HT1080 (cell line): ENCODE measurements at places on chromosomes 5 and 9.

GRCh38 chr9:71647094-71647591, 121.2 kb downstream of the CEMIP2 start:
- peak; percentile 94 for DNase-seq

DNA sequence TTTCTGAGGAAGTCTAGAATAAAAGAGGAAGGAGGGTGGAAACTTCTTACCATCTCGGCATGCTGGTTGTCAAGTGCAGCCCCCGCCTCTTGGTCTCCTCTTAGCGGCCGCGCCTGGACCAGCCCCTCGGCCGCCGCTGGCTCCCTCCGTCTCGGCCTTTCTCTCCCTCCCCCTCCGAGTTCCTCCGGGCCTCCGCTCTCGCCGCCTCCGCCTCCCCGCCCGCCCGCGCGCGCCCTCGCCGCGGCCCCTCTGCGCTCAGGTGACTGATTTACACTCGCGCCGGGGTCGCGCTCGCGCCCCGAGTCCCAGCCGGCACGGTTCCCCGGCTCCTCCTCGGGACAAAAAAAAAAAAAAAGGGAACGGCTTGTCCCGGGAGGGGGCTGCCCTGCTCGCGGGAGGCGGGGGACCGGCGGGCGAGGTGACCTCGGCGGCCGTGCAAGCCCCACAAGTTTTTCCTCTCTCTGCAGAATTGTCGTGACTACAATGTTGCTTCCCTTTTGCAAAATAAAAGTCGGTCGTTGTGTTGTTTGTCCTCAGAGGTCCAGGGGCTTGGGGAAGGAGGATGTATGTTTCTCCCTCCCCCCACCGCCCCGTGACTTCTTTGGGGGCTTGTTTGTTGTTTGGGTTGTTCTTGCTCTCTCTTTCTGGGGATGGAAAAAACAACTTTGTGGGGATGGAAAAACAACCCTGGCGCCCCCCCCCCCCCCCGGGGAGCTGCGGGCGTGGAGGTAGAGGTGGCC, at the start of gene BNC2:
BNC2 (minus strand) TSS at position 75 of the 740 bp plus-strand sequence; CDS start at position 53, 22 bp downstream.
- DNase-seq = peak; percentile 61

DNA sequence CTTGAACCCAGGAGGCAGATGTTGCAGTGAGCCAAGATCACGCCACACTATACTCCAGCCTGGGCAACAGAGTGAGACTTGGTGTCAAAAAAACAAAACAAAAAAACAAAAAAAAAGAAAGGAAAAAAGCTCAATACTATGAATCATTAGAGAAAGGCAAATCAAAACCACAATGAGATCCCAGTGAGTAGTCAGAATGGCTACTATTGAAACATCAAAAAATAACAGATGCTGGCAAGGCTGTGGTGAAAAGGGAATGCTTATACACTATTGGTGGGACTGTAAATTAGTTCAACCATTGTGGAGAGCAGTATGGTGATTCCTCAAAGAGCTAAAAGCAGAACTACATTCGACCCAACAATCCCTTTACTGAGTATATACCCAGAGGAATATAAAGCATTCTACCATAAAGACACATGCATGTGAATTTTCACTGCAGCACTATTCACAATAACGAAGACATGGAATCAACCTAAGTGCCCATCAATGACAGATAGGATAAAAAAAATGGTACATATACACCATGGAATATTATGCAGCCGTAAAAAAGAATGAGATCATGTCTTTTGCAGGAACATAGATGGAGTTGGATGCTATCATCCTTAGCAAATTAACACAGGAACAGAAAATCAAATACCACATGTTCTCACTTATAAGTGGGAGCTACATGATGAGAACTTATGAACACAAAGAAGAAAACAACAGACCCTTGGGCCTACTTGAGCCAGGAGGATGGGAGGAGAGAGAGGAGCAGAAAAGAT, 81.9 kb upstream of the ARRDC3 start:
- DNase-seq = peak; percentile 15

DNA sequence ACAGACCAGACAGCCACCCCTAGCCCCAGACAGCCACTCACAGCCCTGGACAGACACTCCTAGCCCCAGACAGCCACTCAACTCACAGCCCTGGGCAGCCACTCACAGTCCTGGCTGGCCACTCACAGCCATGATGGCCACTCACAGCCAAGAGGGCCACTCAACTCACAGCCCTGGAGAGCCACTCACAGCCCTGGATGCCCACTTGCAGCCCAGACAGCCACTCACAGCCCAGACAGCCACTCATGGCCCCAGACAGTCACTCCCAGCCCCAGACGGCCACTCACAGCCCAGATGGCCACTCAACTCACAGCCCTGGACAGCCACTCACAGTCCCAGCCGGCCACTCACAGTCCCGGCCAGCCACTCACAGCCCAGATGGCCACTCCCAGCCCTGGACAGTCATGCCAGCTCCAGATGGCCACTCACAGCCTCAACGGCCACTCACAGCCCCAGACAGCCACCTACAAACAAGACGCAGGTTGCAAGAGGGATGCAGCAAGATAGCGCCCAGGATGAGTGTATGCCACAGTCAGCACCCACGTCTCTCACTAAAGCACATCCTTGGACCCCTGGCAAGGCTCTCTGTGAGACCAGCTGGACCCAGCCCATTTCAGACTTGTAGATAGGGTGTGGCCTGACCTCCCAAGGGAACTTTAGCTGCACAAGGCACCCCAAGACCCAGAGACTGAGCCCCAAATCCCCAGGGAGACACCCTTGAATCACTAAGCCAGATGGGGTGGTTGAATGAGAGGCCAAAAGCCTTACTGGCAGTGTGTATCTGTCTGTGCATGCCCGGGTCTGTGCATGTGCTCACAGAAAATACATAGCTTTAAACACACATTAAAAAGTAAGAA, 22.4 kb downstream of the ZDHHC11B start:
- no peak for DNase-seq

DNA sequence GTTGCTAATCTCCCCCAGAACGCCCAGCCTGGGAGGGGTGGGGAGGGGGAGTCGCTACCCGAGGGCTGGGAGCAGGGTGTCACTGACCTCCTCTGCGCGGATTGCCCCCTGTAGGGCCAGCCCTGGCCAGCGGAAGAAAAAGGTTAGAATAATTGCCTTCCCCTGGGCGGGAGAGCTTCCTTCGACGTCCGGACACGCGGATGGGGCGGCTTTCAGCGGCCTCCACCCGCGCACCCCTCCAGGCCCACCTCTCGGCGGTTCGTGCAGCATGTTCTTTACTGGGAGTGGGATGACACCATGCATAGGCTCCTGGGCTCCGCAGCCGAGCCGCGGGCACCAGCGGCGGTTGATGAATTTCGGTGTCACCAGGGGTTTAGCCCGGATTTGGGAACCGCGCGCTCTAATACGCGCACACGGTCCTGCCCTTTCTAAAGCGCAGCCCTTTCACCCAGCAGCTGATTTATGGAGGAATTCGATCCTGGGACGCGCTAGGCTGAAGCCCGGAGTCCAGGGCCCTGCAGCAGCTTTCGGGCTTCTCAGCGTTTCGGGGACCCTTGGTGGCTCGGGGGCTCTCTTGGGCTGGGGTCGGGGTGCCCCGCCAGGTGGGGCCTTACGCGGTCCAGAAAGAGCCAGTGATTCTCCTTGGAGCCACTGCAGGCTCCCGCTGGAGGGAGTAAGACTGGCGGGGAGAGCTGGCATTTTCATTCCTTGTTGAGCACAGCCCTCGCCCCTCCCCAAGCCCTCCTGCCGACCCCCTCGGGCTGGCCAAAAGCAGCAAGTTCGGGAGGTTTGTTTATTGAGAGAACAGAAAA, 10.1 kb downstream of the LMX1B start:
- DNase-seq = no peak

DNA sequence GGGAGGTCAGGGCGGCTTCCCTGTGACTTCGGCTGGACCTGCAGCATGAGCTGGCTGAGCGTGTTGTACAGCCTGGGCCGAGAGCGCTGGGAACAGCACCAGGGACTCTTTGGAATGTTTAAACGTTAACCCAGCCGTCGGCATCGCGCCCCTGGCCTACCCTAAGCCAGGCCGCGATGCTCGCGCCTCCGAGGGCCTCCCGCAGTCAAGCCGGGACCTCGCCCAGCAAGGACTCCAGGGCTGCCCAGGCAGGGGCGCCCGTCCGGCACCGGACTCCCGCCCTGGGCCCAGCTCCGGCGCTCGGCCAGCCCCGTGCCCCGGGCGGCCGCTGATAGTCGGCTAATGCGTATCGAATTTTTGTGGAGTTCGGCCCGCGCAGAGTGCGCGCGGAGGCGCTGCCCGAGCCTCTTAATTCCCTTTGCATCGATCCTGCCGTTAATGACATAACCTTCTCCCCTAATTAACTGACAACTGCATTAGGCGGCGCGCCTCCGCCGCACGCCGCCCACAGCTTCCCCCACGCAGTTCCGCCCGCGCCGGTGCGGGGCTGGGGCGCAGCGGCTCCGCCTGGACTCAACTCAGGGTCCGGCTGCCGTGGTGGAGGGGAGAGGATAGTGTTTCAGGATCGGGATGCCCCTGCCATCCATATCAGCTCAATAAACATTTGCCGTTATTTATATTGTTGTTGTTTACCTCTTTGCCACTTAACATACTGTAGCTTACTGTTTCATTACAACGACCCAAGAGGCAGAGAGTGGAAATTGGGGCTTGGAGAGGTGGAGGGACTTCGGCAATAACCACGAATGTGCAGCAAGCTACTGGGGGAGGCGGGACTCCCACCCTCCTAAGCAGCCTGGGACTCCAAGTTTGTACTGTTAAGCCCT, 28.8 kb upstream of the CDC23 start:
- DNase-seq = no peak

- DNase-seq = no peak
Measured at GRCh38 chr5:1299511-1299850, 4.6 kb upstream of the TERT start.

DNA sequence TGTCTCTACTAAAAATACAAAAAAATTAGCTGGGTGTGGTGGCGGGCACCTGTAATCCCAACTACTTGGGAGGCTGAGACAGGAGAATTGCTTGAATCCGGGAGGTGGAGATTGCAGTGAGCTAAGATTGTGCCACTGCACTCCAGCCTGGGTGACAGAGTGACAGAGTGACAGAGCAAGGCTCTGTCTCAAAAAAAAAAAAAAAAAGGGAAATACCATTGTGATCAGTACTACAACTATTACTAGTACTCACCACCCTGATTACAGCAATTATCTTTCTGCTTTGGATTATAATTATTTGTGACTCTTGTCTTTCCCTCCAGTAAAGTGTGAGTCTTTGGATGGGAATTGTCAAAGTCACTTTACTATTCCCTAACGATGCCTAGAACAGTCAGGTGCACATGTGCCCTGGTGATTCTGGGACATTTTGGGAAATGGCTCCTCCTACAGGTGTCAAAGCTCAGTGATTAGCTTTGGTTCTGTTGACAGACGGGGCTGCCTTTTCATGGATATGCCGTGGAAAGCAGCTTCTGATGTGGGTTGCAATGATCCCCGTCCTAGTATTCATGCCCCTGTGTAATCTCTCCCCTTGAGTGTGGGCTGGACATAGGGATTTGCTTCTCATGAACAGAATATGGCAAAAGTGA, 31.8 kb upstream of the FRRS1L start:
- DNase-seq = no peak

DNA sequence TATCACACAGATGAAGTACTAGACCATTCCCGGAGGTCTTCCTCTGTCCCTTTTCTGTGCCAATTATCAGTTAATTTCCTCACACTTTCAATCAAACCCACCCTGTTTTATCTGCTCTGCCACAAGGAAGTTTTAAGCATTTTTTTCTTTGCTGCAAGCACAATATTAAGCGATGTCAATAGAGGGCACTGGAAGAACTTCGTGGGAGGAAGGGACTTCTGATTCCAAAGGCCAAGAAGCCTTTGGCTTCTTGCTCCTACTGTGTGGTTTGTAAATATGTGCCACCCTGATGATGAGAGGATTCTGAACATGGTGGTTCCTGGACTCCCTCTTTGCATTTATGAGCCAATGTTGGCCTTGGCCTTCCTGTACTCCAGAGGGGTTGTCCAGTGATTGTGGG, 1712.5 kb upstream of the C9orf72 start:
- peak; percentile 25 for DNase-seq

GRCh38 chr5:42749020-42749419, 7.6 kb upstream of the CCDC152 start:
- no peak for DNase-seq

DNA sequence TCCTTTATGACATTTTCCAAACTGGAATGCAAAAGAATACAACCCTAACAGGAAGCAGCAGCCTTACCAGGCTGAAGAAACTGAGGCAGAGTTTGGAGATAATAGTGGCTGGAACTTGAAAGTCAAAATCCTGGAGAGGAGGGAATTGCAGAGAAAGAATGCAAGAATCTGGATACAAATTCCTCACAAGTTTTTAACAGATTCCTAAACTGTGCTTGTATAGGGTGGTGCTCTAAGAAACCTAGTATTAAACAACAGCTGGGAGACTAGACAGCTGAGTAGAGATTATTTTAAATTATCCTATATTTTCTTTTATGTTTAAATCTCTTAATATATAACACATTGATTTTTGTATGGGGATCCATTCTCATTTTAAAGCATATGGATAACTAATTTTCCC, 30.7 kb downstream of the INVS start:
- DNase-seq = no peak

- DNase-seq = no peak
Measured at GRCh38 chr9:99108131-99108530, 3.2 kb downstream of the TGFBR1 start.

DNA sequence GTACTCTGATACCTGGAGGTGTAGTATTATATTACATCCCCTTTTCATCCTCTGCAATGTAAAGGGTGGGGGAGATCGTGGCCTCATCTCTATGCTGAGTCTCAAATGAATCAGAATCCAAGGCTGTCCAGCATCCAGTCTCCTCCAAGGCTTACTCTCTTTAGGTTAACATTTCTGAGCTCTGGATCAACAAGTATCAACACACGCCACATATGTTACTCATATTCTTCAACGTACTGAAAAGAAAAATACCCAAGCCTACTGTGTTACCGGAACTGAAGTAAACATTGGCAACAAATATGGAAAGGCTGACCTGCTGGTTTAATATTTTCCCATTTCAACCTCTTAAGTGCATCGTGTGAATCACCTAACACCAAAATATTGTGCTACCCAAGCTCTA, 241.8 kb downstream of the GAS1 start:
- DNase-seq = no peak

- no peak for DNase-seq
Measured at GRCh38 chr9:13364271-13365000, 84.9 kb upstream of the MPDZ start.

DNA sequence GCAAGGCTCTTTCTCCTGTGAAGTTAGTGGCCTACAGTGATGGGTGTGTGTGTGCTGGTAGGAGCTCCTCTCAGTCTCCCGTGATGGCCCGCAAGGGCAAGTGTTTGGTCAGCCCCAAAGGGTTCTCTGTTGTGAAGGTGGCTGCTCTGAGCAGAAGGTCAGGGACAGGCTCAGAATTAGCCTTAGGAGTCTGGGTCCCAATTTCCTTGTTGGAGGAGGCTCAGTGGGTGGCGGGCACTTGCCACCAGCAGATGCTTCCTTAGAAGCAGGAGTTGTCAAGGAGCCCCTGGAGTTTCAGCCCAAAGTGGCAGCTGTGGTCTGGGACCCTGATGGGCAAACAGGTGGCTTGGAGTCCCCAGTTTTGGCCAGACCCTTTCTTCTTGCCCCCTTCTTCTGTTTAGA, 154.4 kb downstream of the MACROH2A1 start:
- DNase-seq = no peak

GRCh38 chr5:140240987-140241706, 61.8 kb downstream of the PFDN1 start:
- peak; percentile 90 for DNase-seq
